Glutamatergic neuron (in vitro differentiated cells): ENCODE measurements at places on chromosomes 1 and 21. TPM values are rescaled to one million over a fixed set of nuclear protein-coding genes. Genes with fewer than 3 reads are reported as not detected.
A peak's percentile ranks its signal among the peaks of the same experiment; 100 is the strongest.

Gene ZBTB8B
- 0.44 TPM for total RNA-seq

GRCh38 chr1:4393191-4393590 is 261.2 kb upstream of the AJAP1 start:
- no peak overlapping the region for H3K4me3 ChIP-seq
- no peak overlapping the region for H3K27ac ChIP-seq
- DNase-seq: no peak
- peaks cover 2% of the 10 kb centered on the region for H3K27me3 ChIP-seq

- no peak for DNase-seq
- H3K27me3 ChIP-seq: peaks cover 7% of the 10 kb centered on the region
- H3K27ac ChIP-seq: no peak overlapping the region
Observed at GRCh38 chr1:7333620-7334019, 437.5 kb upstream of the VAMP3 start.

- no peak overlapping the region for H3K27ac ChIP-seq
- no peaks in the 10 kb centered on the region for H3K4me1 ChIP-seq
- no peak for DNase-seq
- H3K36me3 ChIP-seq: no peaks in the 10 kb centered on the region
- H3K4me3 ChIP-seq: no peak overlapping the region
- no peaks in the 10 kb centered on the region for H3K27me3 ChIP-seq
Observed at GRCh38 chr21:29033871-29034270, 9.4 kb downstream of the USP16 start.

DNA sequence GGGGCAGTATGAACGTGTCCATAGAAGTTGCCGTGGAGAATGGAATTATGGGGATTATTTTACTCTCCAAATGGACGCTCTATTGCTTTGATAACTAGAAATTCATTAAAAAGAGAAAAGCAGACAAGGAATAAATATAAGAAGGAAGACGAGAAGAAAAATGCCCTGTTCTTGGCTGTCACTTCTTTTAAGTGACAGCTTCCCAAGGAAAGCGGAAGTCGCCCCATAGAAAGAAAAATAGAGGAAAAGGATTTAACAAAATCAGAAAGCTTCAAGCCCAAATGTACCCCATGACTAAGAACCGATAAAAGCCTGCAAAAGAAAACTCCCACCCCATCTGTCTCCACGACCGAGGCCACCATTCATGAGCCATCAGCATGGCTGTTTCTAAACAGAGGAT is 85.7 kb downstream of the TAS1R2 start:
- H3K4me3 ChIP-seq: no peak overlapping the region
- peaks cover 7% of the 10 kb centered on the region for H3K27me3 ChIP-seq
- no peaks in the 10 kb centered on the region for H3K36me3 ChIP-seq
- no peak for DNase-seq
- H3K27ac ChIP-seq: no peak overlapping the region
- no peaks in the 10 kb centered on the region for H3K4me1 ChIP-seq

Gene OR10T2
- total RNA-seq: not detected

DNA sequence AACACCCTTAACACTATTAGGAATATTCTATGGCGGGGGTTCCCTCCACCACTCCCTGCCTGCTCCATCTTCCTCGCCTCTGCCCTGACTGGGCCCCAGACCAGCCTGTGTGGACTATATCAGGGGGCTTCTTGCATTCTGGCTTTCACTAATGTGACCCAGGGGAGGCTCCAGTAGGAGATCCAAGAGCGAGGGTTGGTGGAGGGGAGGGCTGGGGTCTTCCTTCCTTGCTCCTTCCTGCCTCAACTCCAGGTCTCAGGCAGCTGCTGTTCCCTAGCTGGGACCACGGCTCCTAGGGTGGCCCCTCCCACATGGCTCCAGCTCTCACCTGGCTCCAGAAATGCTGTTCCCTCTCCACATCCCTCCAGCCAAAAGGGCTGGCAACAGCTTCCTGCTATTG is 257.4 kb downstream of the MATN1 start:
- H3K36me3 ChIP-seq: peaks cover under 1% of the 10 kb centered on the region
- H3K4me1 ChIP-seq: peaks cover 4% of the 10 kb centered on the region
- no peak overlapping the region for H3K4me3 ChIP-seq
- no peak overlapping the region for H3K27ac ChIP-seq
- H3K27me3 ChIP-seq: no peaks in the 10 kb centered on the region
- no peak for DNase-seq

Gene CCDC185
- total RNA-seq: not detected

- no peak overlapping the region for H3K4me3 ChIP-seq
- no peaks in the 10 kb centered on the region for H3K36me3 ChIP-seq
- no peaks in the 10 kb centered on the region for H3K4me1 ChIP-seq
- H3K27ac ChIP-seq: no peak overlapping the region
- H3K27me3 ChIP-seq: no peaks in the 10 kb centered on the region
- DNase-seq: no peak
Observed at GRCh38 chr21:18369115-18369514, 34.5 kb downstream of the TMPRSS15 start.

Gene ZBTB40
- total RNA-seq: 25.7 TPM

Gene GUCA2A
- total RNA-seq: not detected

Gene GBP6
- total RNA-seq: not detected

DNA sequence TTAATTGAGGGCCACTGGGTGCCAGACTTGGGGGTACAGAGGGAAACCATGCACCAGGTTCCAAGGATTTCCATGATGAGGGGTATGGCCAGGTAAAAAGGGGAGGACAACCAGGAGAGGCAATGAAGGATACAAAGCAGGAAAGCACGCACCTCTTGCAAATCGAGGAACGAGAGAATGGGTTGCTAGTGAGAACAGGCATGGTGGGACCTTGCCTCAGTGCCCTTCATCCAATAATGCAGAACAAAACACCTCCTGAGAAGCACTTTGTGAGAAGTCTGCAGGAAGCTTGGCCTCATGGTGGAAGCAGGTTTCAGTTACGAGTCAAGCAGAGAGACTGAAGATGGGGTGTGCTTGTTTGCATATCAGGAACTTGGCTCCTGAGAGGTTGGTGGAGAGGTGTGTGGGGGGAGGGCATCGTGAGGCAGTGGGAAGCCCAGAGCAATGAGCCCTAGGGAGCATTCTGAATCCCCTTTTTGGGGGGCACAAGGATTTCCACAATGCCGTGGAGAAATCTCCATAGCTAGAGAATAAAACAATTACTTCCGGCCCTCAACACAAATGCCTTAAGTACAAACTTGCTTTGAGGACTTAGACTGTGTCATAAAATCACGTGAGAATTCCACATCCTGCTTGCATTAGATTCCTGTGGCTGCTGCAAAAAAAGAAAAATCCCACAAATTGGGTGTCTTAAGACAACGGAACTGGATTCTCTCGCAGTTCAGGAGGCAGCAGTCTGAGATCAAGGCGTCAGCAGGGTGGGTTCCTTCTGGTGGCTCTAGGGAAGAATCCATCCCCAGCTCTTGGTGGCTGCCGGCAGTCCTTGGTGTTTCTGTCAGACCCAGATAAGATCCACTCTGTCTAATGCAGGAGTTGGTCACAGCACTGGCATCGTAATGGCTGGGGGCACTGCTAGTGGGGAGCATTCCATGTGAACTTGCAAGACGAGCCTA is 54.9 kb upstream of the BACE2 start:
- no peak overlapping the region for H3K4me3 ChIP-seq
- H3K36me3 ChIP-seq: no peaks in the 10 kb centered on the region
- H3K27ac ChIP-seq: no peak overlapping the region
- no peak for DNase-seq
- no peaks in the 10 kb centered on the region for H3K4me1 ChIP-seq

- no peaks in the 10 kb centered on the region for H3K36me3 ChIP-seq
- DNase-seq: no peak
- H3K4me1 ChIP-seq: peaks cover 18% of the 10 kb centered on the region
- no peak overlapping the region for H3K27ac ChIP-seq
- H3K4me3 ChIP-seq: no peak overlapping the region
Observed at GRCh38 chr21:29947119-29947518, 7.3 kb upstream of the GRIK1 start.

DNA sequence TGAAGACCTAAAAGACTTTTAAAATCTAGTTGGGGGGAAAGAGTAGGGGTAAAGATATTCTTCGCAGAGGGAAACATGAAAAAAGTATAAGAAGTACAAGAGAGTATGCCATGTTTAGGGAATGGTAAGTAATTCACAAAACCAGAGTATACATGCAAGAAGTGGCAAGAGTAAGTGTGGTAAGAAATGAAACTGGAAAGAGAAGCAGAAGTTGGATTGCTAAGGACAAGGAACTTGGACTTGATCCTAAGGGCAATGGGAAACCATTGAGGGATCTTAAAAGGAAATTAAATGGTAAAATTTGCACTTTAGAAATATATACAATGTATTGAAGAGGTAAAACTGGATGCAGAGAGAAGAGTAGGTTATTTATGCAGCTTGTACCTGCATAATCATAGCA is 9.2 kb upstream of the ZNF644 start:
- no peaks in the 10 kb centered on the region for H3K4me1 ChIP-seq
- H3K27me3 ChIP-seq: no peaks in the 10 kb centered on the region
- H3K36me3 ChIP-seq: no peaks in the 10 kb centered on the region
- no peak overlapping the region for H3K27ac ChIP-seq
- H3K4me3 ChIP-seq: no peak overlapping the region

Gene DDR2
- total RNA-seq: 4.4 TPM

Gene HRNR
- not detected for total RNA-seq

DNA sequence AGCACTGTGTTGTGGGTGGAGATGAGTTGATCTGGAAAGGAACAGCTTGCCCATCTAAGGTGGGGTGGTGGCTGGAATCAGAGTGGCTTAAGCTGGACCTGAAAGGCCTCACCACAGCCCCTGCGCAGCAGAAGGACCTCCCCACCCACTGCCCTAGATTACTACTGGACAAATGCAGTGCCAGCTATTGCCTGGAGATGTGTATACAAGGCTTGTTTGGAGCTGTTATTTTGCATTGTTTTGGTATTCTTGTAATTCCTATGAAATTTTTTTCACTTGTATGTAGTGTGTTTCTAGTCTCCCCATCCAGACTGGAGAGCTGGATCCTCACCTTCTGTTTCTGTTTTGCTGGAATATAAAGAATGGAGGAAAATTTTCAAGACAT is 1.3 kb upstream of the SLC30A1 start:
- no peak overlapping the region for H3K27ac ChIP-seq
- no peaks in the 10 kb centered on the region for H3K36me3 ChIP-seq
- H3K4me3 ChIP-seq: peak overlapping the region; percentile 82
- peaks cover 7% of the 10 kb centered on the region for H3K4me1 ChIP-seq

Gene MX2
- not detected for total RNA-seq

- no peak for DNase-seq
- H3K4me1 ChIP-seq: no peaks in the 10 kb centered on the region
- no peak overlapping the region for H3K4me3 ChIP-seq
- no peaks in the 10 kb centered on the region for H3K36me3 ChIP-seq
- no peaks in the 10 kb centered on the region for H3K27me3 ChIP-seq
Observed at GRCh38 chr1:200139661-200140250, 112.2 kb downstream of the NR5A2 start.

DNA sequence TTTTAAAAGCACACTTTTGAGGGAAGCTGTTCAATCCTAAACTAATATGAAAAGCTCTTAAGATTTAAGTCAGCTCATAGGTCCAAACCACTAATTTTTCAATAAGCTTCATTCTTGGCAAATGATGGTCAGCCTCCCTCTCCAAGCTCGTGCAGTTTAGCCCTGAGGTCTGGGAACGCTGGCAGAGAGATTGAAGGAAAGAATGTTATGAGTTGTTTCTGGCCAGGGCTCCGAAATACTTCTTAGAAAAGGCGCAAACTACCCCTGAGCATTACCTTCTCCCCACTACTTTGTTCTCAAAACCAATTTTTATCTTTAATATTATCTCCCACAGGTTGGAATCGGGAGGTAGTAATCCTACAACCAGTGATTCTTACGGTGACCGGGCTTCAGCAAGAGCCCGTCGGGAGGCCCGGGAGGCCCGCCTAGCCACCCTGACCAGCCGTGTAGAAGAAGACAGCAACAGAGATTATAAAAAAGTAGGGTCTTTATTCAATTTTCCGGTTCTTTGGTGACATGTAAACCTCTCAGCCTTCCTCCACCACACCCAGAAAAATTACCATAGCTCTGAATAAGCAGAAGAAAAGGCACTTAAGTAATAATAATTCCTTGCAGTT is 147.7 kb downstream of the SYT2 start:
- no peak for DNase-seq
- no peaks in the 10 kb centered on the region for H3K36me3 ChIP-seq
- peaks cover 2% of the 10 kb centered on the region for H3K27me3 ChIP-seq
- no peak overlapping the region for H3K27ac ChIP-seq

DNA sequence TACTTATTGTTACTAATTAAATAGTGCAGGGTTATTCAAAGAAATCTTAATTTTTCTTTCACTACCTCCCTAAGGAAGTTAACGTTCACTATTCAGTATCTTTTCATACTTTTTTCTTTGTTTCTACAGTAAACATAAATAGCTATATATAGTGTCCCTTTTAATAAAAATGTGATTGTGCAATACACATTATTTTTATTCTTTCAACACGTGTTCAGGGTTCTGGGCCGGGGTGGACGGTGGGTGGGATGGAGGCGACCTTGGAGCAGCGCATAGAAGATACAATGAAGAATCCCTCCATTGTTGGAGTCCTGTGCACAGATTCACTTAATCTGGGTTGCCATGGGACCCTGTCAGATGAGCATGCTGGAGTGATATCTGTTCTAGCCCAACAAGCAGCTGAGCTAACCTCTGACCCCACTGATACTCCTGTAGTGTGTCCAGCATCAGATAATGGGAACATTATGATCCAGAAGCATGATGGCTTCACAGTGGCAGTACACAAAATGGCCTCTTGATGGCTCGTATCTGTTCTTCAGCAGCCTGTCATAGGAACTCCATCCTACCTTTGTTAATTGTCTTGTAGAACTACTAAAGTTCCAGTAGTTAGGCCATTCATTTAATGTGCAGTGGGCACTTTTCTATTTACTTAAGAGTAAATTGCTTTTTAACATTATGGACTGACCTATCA is 155.9 kb upstream of the L1TD1 start:
- no peaks in the 10 kb centered on the region for H3K4me1 ChIP-seq
- H3K4me3 ChIP-seq: no peak overlapping the region
- no peaks in the 10 kb centered on the region for H3K27me3 ChIP-seq
- no peak for DNase-seq

DNA sequence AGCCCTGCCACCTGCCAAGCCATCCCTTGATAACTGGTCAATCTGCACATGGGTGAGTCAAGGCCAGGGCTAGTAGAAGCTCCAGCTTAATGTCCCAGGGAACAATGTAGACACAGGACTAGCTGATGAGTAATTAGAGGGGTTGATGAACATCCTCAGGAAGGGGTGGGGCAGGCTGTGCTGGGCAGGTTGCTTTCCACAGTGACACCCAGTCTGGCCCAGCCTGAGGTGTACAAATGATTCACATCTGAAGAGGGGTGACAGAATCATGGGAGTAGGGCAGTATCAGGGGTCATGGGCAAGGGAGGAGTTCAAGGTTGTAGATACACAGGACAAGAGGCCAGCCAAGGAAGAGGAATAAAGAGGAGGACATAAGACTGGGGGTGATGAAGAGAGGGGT is 4.3 kb downstream of the LPAR3 start:
- H3K4me3 ChIP-seq: peak overlapping the region; percentile 35
- DNase-seq: no peak
- peaks cover 8% of the 10 kb centered on the region for H3K27me3 ChIP-seq
